Stimulated activated CD8-positive, alpha-beta memory T cell treated with anti-CD3 and anti-CD28 coated beads, Interleukin-4, amount 100 ng/mL, for 4 hours (primary cell): ENCODE measurements at places on chromosomes 5 and 9.

DNA sequence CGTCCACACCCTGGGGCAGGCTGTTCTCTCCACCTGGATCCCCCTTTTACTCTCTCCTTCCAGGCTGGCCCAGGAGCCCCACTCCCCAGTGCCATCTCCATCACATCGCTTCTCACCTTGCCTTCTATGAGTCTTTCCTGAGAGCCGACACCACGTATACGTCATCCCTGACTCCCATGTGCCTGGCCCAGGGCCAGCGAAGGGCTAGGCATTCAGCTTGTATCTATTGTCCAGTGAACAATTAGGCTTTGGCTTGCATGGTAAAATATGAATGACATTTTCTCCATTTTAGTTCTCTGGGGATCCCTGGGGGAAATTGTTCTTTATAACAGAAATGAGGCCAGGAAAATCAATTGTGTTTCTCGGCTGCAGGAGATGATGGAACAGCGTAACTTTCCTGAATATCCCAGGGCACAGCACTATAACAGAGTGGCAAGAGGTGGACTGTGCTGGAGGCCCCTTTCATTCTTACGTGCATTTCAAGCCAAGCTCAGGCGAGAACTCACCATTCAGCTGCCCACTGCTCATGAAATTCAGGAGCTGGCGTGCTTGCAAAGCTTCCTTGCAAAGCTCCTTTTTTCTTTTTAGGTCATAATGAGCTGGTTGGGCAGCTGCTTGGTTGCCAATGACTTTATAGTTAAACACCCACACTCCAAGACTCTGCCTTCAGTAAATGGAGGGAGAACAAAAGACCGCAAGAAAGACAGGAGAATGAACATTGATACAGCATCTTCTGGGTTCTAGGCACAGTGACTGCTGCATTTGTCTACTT lies 37.7 kb downstream of the NSG2 start:
- DNase-seq: no peak

DNA sequence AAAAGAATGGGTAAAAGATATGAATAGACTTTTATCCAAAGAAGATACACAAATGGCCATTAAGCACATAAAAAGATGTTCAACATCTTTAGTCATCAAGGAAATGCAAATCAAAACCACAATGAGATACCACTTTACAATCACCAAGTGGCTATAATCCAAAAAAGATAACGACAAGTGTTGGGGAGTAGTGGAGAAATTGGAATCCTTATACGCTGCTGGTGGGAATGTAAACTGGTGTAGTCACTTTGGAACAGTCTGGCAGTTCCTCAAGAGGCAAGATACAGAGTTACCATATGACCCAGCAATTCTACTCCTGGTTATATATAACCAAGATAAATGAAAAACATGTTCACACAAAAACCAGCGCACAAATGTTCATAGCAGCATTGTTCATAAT lies 234.9 kb downstream of the SPATA31D1 start:
- DNase-seq: no peak

DNA sequence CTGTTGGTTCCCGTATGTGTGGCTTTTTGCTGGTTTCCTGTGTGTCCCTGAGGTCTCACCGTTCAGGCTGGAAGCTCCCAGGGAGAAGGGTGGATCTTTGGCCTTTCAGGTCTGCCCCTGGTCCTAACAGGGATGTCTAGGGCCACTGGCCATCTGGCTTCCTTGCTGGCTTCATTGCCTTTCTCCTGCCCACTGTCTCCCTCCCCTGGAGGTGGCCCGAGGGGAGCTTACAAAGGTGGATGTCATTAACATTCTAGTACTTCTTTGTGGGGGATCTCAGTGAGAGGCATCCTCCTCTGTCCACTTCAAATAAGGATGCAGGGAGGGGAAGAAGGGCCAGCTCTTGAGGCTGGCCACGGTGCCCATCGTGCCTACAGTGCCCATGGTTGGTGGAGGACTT lies 35.2 kb downstream of the HMCN2 start:
- no peak for DNase-seq

- no peak for DNase-seq
Observed at GRCh38 chr5:68454172-68454571, 238.6 kb downstream of the PIK3R1 start.

GRCh38 chr5:110288766-110289511 lies 437.5 kb downstream of the TMEM232 start:
- DNase-seq: no peak

DNA sequence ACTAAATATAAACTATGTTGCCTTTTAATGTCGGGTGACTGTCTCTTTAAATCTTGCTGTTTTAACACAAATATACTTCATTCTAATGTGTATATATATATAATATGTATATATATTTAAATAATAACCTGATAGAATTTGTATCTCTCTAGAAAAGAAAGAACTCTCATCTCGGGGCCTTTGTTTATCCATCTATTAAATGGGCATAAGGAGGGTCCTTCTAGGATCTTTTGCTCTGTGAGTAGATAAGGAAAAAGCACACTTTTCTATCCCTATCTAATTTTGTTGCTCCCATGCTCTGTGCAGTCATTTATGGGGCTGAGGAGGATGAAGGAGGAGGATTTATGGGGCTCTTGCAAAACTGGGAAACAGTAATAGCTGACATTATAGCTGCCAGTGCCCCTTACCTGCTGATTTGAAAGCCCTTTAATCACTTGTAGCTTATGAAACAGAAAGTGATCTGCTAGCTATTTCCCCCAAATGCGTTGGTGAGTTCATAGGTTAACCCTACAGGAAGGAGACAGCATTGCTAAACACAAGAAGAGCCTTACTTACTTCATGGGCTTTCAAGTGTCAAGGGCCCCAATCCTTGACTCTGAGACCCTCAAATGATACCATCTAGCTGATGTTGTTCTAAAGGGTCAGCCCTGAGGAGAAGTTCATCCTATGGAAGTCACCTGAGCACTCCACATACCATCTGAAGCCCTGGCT lies 5.8 kb upstream of the PPARGC1B start:
- DNase-seq: no peak

DNA sequence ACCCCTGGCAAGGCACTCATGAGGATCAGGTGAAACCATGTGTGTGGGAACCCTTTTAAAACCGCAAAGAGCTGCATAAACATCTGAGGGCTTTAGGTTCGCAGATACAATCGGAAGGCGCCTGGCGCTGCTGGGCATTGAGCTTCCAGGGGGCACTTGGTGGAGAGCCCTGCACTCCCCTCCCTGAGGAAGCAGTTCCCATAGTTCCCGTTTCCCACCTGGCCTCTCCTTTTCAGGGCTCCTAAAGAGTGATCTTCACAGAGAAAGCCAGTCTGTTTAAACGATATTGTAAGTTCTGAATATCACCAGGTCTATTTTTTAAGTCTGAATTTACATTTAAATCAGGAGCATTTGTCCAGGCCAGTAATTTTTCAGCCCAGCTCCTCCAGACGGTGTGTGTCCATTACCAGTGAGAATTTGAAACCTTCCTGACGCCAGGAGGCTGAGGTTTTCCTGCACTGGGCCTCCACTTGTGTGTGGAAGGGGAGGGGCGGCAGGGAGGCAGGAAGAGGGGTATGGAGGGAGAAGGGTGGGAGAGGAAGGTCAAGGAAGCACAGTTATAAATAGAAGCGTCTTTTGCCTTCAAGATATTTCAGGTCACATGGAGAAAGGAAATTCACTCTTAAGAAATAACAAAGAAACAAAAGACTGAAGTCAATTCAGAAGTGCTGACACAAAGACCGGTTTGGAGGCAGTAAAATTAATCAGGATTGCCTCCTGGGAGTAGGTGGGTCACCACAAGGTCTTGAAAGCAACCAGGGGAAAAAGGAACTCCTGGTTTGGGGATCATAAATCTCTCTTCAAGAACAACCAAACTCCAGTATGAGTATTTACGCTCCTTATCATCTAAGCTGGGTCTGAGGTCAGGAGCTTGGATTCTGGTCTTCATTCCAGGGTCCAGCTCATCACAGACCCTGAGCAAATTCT lies 14.3 kb upstream of the MGAT1 start:
- no peak for DNase-seq
